T-cell (primary cell): ENCODE measurements at places on chromosomes 5 and 9.

GRCh38 chr9:119689879-119690278 lies 320.6 kb upstream of the BRINP1 start:
- no peak overlapping the region for H3K27ac ChIP-seq
- no peaks in the 10 kb centered on the region for H3K36me3 ChIP-seq
- no peaks in the 10 kb centered on the region for H3K4me1 ChIP-seq
- H3K27me3 ChIP-seq, result no peaks in the 10 kb centered on the region
- no peak for DNase-seq

DNA sequence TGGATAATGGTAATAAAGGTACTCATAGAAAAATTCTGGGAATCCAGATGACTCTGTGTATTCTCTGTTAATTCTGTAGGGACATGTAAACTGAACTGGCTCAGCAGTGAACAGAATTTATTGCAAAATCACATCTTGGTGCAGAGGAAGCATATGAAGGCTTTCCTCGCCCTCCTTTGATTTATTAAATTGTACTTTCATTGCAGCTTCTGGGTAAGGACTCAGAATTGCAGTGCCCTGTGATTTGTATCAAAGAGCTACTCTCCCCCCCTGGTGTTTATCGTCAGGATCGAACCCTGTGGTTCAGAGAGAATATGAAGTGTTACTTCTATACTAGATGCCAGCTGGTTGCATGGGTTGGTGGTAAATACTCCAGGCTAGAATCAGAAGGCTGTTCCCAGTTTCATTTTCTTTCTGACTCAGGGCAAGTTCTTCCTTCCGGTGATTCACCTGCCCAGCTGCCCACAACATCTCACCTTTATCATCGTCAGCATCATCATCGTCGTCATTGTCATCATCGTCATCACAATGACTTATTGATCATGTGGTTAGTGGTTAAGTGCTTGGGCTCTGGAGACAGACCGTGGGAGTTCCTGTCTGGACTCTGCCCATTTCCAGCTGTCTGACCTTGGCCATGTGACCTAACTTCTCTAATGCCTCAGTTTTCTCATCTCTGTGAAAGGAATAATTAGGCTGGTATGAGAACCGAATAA lies 238.8 kb downstream of the ARHGAP26 start:
- peak overlapping the region; percentile 87 for H3K27ac ChIP-seq

DNA sequence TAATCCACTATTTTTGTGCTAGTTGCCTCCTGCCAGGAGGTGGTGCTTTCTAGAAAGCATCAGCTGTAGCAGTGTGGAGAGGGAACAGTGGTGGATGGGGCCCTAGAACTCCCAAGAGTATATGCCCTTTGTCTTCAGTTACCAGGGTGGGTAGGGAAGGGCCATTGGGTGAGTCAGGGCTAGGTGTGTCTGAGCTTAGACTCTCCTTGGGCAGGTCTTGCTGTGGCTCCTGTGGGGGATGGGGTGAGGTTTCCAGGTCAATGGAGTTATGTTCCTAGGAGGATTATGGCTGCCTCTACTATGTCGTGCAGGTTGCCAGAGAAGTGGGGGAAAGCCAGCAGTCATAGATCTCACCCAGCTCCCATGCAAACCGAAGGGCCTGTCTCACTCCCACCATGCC lies 11.3 kb upstream of the ADAMTS12 start:
- no peaks in the 10 kb centered on the region for H3K4me1 ChIP-seq
- H3K27ac ChIP-seq, result no peak overlapping the region
- no peak overlapping the region for H3K4me3 ChIP-seq
- H3K36me3 ChIP-seq, result no peaks in the 10 kb centered on the region

DNA sequence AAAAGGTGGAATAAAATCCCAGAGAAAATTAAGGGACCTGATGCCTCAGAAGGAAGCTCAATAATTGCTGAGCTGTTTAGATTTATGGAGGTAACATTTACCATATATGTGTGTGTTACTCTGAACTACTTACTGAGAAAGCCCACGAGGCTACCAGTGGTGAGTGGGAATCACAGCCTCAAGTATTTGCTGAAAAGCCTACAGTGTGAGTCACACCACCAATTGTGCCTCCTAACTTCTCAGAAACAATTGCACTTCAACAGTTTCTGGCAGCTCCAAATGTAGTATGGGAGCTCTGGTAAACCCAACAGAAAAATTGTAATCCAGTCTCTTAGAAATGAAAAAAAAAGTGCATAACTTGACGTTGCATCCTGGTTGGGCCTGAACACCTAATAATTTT lies 551.6 kb downstream of the PRDM9 start:
- no peaks in the 10 kb centered on the region for H3K27me3 ChIP-seq
- H3K27ac ChIP-seq, result no peak overlapping the region
- DNase-seq, result no peak
- H3K4me3 ChIP-seq, result no peak overlapping the region
- no peaks in the 10 kb centered on the region for H3K4me1 ChIP-seq
- H3K36me3 ChIP-seq, result no peaks in the 10 kb centered on the region

- H3K4me3 ChIP-seq, result no peak overlapping the region
- H3K4me1 ChIP-seq, result no peaks in the 10 kb centered on the region
- DNase-seq, result no peak
- H3K27ac ChIP-seq, result no peak overlapping the region
- H3K36me3 ChIP-seq, result no peaks in the 10 kb centered on the region
Measured at GRCh38 chr5:107248066-107248695, 422.6 kb downstream of the EFNA5 start.
